ENCODE measurements at places on chromosomes 4 and X. TPM values are rescaled to one million over a fixed set of nuclear protein-coding genes. Genes with fewer than 3 reads are reported as not detected.
A peak's percentile ranks its signal among the peaks of the same experiment; 100 is the strongest.

Gene HERC3
- 51.9 TPM for total RNA-seq

Gene MPP1
- 21.2 TPM for total RNA-seq

Gene FAM50A
- 27.5 TPM for total RNA-seq

DNA sequence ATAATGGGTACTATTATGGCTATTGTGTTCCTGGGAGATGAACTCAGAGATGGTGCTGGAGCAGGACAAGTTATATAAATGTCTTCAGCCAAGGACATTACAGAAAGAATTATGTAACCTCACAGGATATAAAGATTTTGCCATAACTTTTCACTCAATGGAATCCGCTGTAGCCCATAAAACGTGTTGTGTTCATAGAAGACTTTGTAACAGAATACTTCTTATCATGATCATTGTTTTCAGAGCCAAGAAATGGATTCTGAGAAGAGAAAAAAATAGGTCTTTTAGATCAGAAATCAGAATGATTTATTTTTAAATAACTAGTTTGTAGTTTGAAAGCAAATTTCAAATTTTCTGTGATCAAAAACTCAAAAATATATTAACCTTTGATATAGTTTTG, 441.0 kb upstream of the TENM3 start:
- no peak for DNase-seq

DNA sequence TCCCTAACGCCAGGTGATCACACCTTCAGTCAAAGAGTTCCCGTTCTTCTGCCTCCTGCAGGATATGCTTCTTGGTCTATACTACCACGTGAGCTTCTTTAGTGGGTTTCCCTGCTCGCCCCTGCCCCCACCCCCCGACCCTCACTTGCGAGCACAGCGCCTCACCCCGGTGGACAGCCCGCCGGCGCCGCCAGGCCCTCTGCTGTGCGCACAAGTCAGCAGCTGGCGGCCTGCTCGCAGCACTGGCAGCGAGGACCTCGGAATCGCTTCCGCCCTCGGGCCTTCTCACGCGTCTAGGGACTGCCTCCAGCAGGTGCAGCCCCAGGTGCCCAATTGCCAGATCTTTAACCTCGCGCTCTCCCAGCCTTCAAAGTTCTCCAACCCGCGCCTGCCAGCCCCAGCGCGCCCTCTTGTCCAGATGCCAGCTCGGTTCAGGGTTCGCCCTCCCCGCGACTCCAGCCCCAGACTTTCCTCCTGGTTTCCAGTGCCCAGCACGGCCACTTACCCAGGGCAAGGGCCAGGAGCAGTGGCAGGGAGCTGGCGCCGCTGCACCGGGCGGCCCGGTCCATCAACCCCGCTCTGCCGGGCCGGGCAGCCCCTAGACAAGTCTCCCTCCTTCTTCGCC, 454 bp downstream of the BTC start:
- DNase-seq, result peak; percentile 78

- no peak for DNase-seq
These were observed 260.6 kb downstream of the NKX6-1 start for GRCh38 chr4:84238247-84239090.

GRCh38 chrX:78383594-78383993, 56.2 kb upstream of the CYSLTR1 start:
- peak; percentile 5 for DNase-seq

DNA sequence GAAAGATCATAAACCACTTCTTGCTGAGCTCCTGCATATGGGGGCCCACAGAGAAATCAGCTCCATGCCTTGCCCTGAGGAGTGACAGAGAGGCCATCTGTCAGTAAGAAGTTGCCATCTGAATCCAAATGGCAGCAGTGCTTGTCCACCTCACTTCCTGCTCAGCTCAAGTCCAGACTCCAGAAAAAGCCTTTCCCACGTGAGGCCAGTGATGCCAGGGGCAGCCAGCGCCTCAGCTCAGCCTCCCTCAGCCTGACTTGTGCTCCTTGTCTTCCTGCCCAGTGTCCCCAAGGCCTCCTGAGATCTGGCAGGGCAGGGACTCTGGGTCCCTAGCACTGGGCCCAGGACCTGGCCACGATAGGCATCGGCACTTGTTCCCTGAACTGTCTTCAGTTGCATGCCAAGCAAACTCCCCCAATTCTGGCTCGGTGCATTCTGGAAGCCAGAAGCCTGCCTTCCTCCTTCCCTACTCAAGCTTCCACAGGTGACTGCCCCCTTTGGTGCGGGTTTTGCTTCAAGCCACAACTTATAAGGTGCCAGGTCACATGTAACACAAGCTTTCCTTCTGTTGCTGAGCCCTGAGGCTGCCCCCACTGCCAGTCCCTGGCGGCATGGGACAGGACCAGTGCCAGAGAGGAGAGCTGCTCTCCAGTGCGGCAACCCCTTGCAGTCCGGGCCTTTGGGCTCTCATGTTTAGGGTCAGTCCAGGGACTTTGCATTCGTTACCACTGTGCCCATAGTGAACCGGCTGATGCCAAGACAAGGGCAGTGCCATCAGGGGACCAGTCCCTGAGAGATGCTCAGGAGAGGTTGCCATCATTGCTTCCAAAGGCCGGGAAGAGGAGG, 2.2 kb downstream of the ZNF185 start:
- DNase-seq, result no peak

Data from tongue (tissue), 3 donors.